Left hindlimb (tissue), 1 donor: ENCODE measurements at places on chromosomes 7 and 10.

DNA sequence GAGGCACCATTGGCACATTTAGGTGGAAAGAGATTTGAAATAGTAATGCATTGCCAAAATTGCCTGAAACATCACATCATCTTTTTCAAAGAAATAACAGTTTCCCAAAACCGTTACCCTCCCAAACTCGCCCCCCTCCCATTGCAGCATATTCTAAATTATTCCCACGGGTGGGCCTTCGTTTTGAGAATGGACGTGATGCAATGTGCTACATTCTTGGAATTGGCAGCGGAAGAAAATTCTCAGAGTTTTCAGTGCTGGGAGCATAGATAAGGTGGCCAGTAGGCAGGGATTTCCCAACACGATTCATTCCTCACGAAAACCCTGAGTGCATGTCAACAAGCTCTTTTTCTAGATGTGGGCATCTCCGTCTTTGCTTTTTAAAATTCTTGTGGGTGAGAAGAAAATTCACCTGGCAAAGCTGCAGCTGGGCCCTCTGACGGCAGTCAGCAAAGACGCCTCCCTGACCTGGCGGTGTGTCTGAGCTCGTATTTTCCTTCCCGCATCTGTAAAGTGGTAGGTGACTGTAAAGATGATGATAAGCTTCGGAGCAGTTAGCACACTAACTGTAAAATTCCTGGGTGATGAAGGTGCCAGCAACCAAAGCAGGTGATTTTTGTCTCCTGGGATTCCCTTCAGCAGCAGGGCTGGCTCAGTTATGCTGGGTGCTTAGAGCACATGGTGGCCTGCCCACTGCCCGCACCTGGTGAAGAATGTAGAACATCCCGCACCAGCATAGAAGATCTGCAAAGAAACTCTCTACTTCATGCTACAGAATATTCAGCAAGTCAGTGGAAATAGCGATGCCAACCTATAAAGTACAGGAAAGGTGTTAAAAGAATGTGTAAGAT, 141.9 kb upstream of the KLF6 start:
- DNase-seq = no peak

GRCh38 chr10:69269761-69270160, 8.5 kb upstream of the HK1 start:
- DNase-seq = no peak

GRCh38 chr7:144019457-144019856, 19.3 kb downstream of the OR6B1 start:
- no peak for DNase-seq

GRCh38 chr7:70589590-70589989, 542.4 kb upstream of the GALNT17 start:
- no peak for DNase-seq

- no peak for DNase-seq
These were observed 102.7 kb upstream of the BMPER start for GRCh38 chr7:33802600-33802999.

DNA sequence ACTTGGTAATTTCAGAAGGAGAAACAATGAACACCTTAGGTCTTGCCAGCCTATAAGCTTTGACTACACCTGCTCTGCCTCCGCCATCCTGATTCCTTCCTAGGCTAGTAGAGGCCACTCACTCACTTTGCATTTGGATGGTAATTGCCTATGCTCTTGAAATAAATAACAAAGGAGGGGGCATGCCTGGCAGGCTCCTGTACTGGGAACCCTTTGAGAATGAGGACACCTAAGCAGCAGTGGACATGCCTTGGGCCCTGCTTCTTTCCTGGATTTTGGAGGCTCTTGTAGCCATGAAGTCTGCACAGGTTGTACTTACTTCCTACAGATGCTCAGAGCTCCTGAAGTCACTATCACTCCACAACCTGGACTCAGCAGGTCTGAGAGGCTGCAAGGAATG, 65.8 kb downstream of the BLNK start:
- no peak for DNase-seq

DNA sequence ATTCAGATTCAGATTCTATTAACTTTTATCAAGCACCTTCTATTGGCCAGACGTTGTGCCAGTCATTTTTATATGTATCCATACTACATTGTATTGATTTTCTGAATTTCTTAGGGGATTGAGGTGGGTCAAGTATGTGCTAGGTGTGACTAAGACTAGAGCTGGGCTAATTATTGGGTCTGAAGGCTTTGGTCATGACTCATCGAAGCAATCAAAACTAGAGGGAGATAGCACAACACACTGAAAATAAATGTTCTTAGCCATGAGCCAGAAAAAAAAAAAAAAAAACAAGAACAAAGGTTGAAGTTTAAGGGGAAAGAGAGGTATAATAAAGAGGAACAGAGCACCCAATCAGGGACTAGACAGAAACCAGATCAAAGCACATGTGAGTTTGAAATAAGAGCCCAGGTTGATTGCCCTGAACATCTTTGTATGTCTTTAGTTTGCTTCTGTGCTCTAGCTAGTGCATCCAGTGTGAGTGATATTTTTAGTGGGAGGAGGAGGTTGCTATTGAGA, 171.6 kb upstream of the FOXP2 start:
- DNase-seq = no peak
